ENCODE measurements at places on chromosomes 5 and 9.

DNA sequence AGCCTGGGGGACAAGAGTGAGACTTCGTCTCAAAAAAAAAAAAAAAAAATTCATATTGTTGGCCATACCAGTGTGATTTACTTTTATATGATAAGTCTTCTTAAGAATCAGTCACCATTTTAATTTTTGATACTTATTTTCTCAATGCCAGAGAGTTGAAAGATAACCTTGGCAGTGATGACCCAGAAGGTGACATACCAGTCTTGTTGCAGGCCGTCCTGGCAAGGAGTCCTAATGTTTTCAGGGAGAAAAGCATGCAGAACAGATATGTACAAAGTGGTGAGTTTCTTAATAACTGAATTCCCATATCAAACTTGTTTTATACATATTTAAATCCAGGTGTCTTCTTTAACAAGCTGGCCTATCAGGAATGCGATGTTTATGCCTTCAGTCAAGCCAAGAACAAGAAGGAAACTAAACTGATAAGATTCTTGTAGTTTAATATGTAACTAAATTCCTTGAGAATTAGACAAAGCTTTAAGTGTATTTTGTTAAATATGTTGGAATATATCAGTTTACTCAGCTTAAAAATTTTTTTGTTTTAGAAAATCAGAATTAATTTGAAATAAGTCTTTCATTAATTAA, 81.5 kb downstream of the NIPBL start:
- no peak for DNase-seq

GRCh38 chr5:1113805-1114586, 2.1 kb upstream of the SLC12A7 start:
- DNase-seq, result no peak

DNA sequence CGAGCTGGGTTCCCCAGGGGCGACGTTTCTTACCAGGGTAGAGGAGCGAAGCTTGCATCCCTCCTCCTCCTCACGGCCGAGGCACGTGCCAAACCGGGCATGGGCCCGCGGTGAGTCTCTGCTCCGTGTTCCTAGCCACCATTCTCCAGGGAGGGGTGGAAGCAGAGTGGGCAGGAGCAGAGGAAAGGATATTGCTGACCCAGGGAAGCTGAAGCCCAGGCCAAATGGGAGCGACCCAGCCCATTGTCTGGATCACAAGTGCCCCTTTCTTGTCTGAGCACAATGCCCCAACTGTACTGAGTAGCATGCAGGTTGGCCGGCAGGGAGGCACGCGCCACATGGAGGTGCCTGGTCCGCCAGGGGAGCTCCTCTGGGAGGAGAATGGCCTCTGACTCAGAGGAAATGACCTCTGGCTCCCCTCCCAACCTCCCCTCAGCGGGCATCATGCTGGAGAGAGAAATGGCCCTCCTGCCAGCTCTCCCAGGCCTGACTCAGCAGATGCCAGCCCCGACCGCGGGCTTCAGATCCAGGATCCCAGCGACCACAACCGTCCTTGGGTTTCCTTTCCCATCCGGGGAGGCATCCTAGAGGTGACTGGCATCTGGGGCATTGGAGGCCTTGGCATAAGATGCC, 1.1 kb downstream of the PRR7 start:
- DNase-seq, result no peak

DNA sequence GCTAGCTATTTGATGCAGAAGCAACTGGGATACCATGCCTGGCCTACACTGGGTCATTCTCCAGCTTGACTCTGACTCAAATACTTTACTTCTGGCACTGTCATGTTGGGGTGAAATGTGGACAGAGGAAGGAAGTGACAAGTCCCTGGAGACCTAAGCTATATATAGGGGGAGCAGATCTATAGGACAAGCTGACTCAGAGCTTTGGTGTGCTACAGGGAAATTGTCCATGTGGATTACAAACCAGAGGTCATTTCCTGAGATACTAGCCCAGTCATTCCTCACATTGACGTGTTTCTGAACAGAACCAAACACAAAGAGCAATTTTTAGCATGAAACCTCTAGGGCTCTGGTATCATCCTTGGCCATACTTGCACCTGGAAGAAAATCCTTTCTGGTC, 531.6 kb upstream of the CLINT1 start:
- DNase-seq, result no peak

GRCh38 chr5:125987677-125988255, 435.4 kb upstream of the GRAMD2B start:
- DNase-seq, result no peak

- DNase-seq, result no peak
Measured at GRCh38 chr9:134489621-134490408, 151.8 kb upstream of the COL5A1 start.

- no peak for DNase-seq
Measured at GRCh38 chr5:121695307-121695706, 156.4 kb upstream of the FTMT start.

- DNase-seq, result no peak
Measured at GRCh38 chr5:172877466-172878260, 43.6 kb downstream of the ERGIC1 start.

DNA sequence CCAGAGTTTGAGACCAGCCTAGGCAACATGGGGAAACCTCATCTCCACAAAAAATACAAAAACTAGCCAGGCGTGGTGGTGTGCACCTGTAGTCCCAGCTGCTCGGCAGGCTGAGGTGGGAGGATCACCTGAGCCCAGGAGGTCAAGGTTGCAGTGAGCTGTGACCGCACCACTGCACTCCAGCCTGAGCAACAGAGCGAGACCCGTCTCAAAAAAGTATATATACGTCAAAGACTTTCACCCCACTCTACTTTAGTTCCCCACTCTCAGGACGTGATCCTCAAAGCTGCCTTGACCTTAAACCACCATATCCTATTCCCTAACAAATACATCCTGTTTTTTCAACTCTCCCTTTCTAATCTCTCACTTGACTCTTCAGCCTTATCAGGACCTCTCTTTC, 41.0 kb downstream of the PCDHGC5 start:
- DNase-seq, result no peak

GRCh38 chr5:112097768-112098167, 321.3 kb downstream of the EPB41L4A start:
- no peak for DNase-seq

DNA sequence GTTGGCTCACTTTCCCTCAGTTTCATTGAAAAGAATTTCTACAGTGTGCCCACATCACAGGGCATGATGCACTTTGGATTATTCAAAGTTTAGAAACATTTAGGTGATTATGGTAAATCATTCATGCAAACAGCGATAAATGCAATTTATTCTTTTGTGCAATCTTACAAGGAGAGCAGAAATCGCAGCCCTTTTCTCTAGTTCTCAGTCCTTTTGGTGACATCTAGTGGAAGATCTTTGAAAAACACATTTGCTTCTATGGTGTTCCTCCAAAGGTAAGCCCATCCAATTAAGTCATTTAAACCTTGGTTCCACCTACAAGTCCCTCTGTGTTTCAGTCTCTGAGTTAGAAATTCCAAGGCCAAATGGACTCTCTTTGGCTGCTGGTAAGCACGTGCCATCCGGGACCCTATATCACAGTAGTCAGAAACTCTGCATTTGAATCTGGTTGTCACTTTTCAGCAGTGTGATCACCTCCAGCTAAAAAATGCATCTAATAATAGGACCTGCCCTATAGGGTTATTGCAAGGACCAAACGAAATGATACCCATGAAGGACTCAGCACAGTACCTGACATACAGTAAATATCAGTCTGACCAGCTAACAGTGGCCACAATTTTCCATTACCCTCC, 66.4 kb downstream of the MACROH2A1 start:
- peak; percentile 28 for DNase-seq

DNA sequence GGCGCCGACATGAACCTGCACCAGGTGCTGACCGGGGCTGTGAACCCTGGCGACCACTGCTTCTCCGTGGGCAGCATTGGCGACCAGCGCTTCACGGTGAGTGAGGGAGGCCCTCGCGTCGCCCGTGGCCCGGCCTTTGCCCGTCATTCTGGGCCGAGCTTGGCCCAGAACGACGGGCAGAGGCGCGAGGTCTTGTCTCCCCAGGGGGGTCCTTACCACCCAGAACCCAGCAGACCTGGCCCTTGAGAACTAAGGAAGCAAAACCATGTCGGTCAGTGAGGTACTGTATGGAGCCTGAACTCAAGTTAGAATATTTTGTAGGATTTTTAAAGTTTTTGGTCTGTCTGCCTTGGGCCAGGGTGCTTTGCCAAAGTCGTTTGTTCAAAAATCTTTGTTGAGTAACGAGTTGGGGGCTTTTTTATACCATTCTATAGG, 691 bp downstream of the DMXL1 start:
- DNase-seq, result no peak

GRCh38 chr5:31736127-31736526, 97.2 kb downstream of the PDZD2 start:
- no peak for DNase-seq

GRCh38 chr5:145943674-145944121, 7.3 kb downstream of the SH3RF2 start:
- no peak for DNase-seq

- DNase-seq, result no peak
Measured at GRCh38 chr9:90972057-90972456, 170.4 kb downstream of the SYK start.

GRCh38 chr5:6572825-6573380, 59.9 kb downstream of the NSUN2 start:
- no peak for DNase-seq

GRCh38 chr9:7653262-7653661, 146.3 kb downstream of the DMAC1 start:
- no peak for DNase-seq

DNA sequence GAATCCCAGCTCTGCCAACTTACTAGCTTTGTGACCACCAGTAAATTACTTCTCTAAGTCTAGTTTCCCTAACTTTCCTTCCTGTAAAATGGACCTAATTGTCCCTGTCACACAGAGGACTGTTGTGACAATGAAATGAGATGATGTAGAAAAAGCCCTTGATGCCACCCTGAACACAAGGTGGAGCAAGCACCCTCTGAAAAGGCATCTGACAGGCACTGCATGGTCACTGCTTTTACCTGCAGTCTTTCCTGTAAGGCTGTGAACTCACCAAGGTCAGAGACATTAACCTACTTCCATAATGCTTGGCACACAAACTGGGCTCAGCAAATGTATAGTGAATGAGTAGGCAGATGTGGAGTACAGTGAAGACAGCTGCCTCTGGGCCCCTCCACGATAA, 6.1 kb downstream of the SLC31A2 start:
- DNase-seq, result no peak

DNA sequence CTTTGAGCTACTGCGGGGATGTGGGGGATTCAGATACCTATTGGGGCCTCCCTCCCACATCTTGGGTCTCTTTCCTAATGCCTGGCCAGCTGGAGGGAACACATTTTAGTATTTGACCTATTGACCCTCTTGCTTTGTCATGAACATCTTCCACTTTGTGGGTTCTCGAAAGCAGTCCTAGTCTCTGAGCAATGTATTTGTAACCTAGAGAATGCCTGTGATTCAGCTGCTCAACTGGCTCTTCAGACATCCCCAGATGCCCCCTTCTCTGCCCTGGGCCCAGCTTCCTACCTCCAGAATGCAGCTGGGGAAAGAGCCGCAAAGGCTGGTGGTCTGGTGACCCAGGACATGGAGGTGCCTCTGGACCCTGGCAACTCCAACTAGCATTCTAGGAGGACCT, 32.2 kb downstream of the APTX start:
- no peak for DNase-seq

GRCh38 chr9:6495466-6495865, 82.5 kb downstream of the UHRF2 start:
- DNase-seq, result no peak

- no peak for DNase-seq
Measured at GRCh38 chr5:139919308-139919707, 123.7 kb downstream of the PSD2 start.

- no peak for DNase-seq
Measured at GRCh38 chr5:134742134-134742533, 3.8 kb downstream of the CAMLG start.

GRCh38 chr5:168740811-168741213, 161.6 kb upstream of the PANK3 start:
- DNase-seq, result no peak

- DNase-seq, result no peak
Measured at GRCh38 chr9:21995006-21995665, 545 bp downstream of the CDKN2B-AS1 start.

DNA sequence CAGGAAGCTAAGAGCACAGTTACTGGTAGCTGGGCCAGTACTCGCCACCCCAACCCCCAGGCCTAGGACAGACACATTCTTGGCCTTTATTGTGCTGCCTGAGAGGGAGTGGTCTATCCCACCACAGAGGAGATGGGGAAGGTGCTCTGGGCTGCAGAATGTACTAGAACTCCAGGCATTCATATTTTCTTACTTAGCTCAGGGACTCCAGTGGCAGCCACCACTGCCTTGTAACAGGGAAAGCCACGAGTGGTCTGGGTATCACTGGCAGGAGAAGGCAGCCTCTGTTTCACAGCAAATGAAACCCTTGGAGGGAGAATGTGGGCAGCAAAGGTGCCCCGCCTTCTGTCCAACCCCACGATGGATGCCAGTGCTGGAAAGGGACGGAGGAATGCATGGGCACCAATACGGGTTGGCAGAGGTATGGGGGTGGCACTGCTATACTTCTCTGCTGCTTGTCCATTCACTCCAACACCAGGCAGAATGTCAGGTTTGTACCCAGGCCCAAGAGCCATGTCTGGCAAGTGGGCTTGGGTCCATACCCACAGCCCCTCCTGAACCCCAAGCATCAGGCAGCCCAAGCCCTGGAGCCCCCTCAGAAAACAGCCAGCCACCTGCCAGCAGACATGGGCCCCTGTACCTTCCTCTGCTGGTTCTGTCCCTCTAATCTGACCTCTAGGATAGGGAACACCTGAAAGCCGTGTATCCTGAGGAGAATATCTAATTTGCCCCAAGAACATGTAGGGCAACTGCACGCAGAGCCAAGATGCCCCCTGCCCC, 4.6 kb downstream of the SEPTIN8 start:
- no peak for DNase-seq

- no peak for DNase-seq
Measured at GRCh38 chr9:130295945-130296782, 30.6 kb downstream of the HMCN2 start.

DNA sequence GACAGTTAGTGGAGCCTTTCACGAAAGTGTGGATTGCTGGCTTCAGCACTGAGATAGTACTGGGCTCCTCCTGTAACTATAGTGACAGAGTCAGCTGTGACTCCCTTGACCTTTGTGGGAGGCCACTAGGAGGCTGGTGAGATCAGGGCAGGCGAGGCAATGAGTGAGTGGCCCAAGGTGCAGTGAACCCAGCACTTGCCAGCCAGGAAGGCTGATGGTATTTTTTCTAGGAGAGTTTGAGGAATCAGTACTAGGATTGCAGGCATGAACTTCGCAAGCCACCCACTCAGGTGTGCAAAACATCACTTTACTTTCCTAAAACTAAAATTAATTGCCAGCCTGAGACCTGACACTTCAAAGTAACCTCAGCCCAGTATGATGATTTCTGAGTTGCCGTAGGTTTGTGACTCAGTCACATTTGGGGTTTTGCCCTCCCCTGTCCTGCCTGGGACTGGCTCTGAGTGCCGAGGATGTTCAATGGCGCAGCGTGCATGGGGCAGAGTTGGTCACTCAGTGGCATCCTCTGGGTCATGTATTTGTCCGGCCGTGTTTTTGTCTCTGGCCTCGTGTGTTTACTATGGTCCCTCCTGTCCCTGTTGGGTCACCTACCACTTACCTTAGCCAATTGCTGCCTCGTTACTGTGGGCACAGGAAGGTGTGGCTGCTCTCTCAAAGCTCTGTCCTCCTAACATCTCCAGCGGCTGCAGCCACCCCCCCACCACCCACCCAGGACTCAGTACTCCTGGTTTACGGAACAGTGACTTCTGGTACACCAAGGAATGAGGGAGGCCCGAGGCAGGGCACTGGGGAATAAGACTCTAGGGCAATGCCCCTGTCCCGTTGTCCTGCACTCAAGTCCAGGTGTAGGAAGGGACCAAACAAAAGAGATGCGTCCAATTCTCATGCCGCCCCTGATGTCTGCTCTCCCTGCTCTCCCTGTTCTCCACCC, 67.2 kb downstream of the IL31RA start:
- DNase-seq, result no peak

GRCh38 chr5:3092664-3093063, 341.2 kb upstream of the IRX2 start:
- no peak for DNase-seq

Measured in SK-N-MC (cell line).